ENCODE measurements at places on chromosomes 2 and 18.

DNA sequence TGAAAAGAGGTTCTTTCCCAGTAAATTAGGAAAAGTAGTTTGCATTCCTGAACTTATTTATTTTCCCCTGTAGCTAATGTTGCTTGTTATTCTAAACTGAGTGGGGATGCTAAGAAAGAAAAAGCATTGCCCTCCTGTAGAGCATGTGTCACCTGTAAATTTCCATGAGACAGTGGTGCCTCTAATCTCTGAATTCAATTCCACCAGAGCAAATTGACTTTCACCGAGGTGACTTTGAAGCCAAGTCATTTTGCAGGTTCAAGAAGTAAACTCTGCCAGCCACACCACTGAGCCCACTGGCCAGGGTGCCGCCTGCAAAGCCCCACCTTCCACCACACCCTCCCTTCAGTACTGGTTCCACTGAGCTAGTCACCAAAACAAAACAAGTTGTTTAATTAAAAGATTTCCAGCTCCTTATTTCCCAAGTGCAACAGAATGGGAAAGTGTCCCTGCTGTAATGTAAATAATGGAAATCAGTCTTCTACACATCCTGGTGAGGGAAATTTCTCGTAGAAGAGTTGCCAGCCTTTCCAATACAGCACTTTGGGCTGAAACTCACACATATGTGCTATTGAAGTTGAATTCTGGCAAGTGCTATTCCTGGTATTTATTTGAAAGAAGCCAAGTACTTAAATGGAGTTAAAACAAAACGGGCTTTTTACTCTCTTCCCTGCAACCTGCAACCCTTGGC is 254.8 kb downstream of the RNF152 start:
- no peak for DNase-seq

- DNase-seq: no peak
Measured at GRCh38 chr2:26989156-26989555, 18.7 kb downstream of the MAPRE3 start.

GRCh38 chr18:62183578-62184195 is 3.2 kb downstream of the PIGN start:
- DNase-seq: no peak

DNA sequence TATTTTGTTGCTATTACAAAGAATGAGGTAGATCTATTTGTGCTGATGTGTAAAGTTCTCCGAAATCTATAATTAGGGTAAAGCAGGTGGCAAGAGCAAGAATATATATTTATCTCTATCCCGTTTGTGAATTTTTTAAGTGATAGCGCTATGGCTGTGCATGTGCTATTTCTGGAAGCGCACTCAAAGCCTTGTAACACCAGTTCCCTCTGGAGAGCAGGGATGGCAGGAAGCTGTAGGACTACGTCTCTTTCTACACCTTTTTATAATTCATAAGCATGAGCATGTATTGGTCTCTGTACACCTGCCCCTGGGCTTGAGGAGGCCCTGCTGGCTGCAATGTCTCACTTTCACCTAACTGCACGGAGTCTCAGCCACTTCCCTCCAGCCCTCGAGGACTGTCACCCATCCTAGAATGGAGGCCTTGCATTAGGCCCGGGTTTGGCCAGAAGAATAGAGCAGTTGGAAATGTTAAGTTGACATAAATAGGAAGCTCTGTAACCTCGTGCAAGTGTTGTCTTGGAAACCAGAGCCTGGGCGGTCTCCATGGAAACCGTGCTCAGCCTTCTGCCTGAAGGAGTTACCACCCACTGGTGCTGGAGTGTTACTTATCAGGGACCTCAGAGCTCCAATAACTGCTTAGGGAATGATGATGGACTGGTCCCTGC is 20.9 kb downstream of the ITM2C start:
- no peak for DNase-seq

DNA sequence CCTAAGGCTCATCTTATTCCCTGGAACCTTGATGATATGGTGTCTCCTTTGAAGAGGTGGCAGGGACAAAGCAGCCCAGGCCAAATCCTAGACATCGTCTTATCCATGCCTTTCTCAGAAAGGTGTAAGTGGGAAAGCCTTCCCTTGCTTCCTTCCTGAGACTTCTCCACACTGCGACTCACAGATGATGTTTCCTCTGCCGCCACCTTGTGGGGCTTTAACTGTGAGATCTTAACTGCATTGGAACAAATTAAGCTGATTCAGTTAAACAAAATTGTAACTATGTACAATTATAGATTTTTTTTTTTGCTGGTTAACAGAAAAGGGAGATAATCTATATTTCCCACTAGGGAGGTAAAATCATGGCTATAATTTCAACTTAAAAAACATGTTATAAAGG is 10.0 kb upstream of the GCA start:
- DNase-seq: no peak

DNA sequence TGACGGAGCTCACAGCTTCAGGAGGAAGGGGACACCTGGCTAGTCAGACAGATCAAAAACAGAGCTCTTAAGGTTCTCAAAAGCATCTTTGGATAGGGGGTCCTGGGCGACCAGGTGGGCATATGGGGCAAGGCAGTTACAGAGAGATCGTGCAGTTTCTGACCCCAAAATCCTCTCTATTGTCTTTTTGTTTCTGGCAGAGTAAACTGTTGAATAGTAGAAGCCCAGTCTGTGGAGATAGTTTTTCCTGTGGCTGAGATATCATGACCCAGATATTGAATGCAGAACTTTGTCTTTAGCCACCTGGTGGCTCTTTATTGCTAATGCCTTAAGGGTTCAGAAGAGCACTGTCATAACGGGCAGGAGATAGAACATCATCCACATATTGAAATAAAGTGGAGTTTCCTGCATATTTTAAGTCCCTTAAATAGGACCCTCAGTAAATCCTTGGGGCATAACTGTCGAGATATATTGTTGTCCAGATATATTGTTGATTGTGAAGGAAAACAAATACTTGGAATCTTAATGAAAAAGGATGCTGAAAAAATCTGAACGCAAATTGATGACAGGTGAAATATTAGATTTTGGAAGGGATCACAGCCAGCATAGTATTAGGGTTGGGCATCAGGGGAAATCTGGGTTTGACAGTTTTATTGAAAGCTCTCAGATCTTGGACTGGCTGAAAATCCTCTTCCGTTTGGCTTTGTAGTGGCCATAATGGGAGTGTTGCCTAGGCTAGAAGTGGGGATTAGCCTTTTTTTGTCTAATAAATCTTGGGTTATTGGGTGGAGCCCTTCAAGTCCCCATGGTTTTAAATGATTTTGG is 14.1 kb upstream of the ZDBF2 start:
- DNase-seq: no peak

DNA sequence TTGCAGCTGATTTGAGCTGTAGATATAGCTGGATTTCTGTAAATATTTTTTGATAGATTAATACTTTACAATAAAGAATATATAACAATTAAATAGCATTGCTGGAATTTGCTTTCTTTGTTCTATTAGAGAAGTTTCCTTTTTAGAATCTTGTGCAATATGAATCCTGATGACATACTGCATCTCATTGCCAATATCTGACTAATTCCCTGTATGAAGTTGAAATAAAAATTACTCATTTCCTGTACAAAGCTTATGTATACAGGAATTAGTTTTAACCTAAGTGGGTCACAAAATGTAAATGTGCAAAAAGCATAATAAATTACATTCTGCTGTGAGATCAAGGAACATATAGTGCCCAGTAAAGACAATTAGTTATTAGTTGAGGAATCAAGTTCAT is 72.8 kb upstream of the TMEFF2 start:
- no peak for DNase-seq

GRCh38 chr2:240308111-240308651 is 127.3 kb upstream of the GPC1 start:
- DNase-seq: no peak

- DNase-seq: no peak
Measured at GRCh38 chr2:188820576-188820975, 153.6 kb upstream of the COL3A1 start.

GRCh38 chr2:226763320-226763719 is 36.3 kb downstream of the IRS1 start:
- DNase-seq: no peak

DNA sequence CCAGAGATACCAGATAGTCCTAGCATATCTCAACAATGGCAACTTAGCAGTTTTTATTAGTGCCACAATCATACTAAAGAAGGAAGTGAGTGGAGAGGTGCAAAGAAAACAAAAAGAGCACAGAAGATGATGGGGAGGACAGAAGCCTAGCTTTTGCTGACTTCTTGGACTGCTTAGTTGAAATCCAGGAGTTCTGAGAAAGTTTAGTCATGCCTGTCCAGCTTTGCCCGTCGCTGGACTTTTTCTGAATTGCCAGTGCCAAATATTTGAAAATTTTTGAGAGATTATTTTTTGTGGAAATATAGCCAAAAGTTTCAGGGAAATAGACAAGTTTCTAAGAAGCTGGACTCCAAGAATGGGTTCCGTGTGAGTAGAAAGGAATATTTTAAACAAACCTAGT is 558.7 kb upstream of the TNP1 start:
- DNase-seq: no peak

DNA sequence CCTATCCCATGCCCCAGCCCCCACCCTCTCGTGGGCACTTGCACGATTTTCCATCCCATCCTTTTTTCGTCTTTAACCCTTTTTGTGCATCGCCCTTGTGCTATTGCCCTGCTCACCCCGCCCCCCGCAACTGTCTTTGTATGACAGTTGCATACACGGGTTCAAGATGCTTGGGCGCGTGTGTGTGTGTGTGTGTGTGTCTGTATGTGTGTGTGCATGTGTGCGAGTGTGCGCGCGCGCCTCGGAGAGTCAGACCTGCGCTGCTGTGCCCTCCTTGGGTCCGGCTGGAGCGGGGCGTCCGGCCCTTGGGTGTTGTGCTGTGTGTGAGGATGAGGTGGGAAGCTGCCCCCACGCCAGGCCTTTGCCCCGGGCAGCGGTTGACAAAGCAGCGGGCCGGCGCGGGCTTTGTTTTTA is 230.7 kb downstream of the HAUS1 start:
- DNase-seq: no peak

DNA sequence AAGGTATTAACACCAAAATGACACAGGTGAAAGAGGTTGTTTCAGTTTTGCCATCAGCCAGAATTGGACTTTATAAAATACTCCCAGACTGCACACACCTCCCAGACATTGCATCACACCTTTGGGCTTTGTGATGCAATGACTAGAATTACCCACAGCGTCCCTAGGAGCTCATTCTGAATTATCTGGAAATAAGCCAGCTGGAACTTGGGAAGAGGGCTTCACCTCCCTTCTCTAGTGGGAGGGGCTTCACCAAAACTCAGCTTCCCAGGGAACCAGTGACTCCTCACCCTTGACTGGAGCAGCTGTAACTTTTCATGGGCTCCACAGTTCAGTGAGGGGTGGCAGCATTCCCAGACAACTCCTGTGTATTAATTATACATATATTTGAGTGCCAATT is 83.1 kb upstream of the BZW1 start:
- no peak for DNase-seq

DNA sequence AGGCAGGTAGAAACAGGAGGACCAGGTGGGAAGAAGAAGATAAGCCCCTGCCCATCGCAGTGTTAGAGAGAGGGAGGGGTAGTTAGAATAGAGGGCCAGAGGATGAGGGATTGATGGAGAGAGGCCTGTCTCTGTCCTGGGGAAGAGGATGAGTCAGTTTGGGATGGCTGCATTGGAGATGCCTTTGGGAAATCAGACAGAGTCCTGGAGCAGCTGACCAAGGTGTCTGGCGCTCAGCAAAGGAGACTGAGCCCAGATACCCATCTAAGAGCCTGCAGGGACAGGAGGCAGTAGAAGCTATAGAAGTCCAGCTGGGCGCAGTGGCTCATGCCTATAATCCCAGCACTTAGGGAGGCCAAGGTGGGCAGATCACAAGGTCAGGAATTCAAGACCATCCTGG is 177.8 kb upstream of the HAAO start:
- DNase-seq: no peak

DNA sequence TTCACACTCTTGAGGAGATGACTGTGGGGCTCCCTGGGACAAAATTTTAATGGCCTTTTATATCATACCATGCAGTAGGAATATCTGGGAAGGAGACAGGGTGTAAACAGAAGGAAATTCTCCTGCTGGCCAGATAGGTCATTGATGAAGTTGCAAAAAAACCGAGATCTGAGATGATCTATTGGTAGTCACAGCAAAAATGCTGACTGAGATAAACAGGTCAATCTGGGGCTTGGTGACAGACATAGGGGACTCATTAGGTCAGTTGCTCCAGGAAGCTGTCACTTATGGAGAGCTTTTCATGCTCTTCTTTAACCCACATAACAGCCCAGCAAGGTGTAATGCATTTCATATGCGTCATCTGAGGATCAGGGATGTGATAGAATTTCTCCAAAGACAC is 2.6 kb upstream of the IL36A start:
- no peak for DNase-seq

- DNase-seq: no peak
Measured at GRCh38 chr2:43033016-43033270, 193.5 kb downstream of the ZFP36L2 start.

GRCh38 chr2:223797811-223798721 is 39.3 kb downstream of the AP1S3 start:
- DNase-seq: no peak

DNA sequence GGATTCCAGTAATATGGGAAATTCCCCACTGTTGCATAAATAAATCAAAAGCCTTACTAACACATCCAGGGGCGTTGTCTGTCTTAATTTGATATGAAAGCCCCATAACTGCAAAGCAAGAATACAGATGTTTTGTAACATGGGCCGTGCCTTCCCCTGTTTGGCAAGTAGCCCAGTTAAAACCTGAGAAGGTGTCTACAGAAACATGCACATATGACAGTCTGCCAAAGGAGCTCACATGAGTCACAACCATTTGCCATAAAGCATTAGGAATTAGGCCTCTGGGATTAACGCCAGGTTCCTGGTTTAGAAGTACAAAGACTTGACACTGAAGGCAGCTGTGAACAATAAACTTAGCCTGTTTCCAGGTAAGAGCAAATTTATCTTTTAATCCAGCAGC is 43.1 kb upstream of the LONRF2 start:
- peak; percentile 64 for DNase-seq

DNA sequence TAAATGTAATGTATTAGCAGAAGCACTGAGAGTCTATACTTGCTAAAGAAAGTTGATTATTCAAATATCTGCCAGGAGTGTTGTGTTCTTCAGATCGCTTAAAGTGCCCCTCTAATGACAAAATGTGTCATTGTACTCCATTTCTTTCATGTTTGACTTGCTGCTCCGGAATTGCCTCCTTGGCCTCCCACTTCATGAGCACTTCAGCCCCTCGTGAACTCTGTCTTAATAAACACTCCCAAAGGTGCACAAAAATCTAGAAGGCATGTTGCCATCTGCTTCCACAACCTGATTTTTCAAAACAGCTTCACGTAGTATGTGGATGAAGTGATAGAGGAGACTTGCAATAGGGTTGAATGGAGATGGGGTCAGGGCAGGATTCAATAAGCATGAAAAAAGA is 396.1 kb downstream of the TDRD15 start:
- no peak for DNase-seq

GRCh38 chr2:66897181-66897580 is 462.3 kb downstream of the MEIS1 start:
- no peak for DNase-seq

- DNase-seq: no peak
Measured at GRCh38 chr2:237291138-237291792, 122.7 kb downstream of the COL6A3 start.

- no peak for DNase-seq
Measured at GRCh38 chr2:135703300-135703699, 38.4 kb upstream of the UBXN4 start.
